ENCODE measurements at places on chromosomes 1 and 21.

DNA sequence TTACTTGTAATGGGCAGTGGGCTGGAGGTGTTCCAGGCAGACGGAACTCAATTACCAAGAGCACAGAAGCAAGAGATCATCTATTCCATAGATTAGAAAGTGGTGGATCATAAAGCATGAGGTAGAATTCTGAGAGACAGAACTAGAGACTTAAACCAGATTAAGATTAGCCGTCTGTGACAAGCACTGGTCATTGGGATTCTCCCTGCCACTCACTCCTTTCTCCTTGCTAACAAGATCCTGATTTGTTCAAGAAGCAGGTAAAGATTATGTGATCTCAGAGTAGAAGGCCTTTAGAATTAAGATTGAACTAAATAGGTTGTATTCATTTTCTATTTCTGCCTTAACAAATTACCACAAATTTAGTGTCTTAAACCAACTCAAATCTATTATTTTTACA is 1.5 kb upstream of the HSPA13 start:
- no peak for DNase-seq

DNA sequence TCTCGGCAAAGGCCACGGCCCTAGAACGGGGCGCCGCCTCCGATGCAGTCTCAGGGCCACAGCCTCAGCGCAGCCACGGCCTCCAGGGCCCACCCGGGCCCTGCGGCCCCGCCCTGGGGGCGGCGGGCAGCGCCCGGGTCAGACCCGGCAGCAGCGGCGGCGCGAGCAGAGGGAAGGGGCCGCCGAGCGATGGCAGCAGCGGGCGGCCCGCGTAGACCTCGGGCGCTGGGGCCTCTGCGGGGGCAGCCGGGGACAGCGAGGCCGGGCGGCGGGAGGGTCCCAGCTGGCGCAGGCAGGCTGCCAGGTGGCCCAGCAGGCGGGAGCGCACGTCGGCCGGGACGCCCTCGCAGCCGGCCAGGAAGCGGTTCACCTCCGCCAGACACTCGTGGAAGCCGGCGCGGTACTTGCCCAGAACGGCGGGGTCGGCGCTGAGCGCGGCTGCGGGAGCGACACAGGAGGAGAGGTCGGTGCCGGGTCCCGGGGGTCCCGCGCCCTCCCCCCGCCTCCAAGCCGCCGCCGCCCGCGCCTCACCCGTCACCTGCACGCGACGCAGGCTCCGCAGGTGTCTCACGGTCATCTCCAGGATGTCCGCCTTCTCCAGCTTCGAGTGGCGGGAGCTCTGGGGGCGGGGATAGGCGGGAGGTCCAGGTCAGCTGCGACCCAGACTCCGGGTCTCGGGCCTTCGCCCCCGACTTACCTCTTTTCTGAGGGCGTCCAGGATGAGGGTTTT is 737 bp downstream of the HES4 start:
- DNase-seq = no peak

- DNase-seq = no peak
Observed at GRCh38 chr1:21775985-21776562, 6.9 kb downstream of the USP48 start.

- no peak for DNase-seq
Observed at GRCh38 chr1:116115476-116116439, 4.6 kb downstream of the MAB21L3 start.

DNA sequence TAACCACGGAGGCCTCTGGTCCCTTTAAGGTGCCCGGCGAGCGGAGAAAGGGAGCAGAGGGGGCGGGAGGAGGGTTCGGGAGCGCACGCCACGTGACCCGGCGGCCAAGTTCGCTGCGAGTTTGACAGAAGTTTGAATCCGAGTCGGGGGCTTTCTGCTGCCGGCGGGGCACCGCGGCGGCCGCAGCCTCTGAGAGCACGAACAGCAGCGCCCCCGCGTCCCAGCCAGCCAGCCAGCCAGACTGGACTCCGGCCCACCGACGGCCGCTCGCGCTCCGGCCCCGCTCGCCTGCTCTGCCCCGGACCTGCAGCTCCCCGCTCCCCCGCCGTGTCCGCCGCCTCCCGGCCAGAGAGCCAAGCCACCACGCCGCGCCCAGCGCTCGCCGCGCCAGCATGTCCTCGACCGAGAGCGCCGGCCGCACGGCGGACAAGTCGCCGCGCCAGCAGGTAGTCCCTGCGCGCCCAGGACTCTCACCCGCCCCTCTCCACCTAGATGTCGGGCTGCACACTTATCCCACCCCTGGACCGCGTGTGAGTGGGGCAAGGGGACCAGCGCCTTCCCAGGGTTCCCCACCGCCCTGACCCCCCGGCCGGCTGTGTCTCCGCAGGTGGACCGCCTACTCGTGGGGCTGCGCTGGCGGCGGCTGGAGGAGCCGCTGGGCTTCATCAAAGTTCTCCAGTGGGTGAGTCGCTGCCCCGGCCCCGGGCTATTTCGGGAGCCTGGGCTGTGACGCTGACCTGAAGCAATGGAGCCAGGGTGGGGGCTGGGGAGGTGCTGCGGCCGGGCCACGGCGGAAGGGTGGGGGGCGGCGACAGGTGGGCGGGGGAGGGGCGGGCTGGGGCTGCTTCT is at the start of gene SYPL2:
SYPL2 (plus strand) TSS at position 95 of the 849 bp plus-strand sequence; CDS start at position 393, 298 bp downstream.
- DNase-seq = no peak

GRCh38 chr1:21866707-21867043 is 54.6 kb downstream of the LDLRAD2 start:
- DNase-seq = no peak

GRCh38 chr1:5613900-5614299 is 378.3 kb downstream of the NPHP4 start:
- no peak for DNase-seq

GRCh38 chr1:63269571-63269970 is 52.8 kb upstream of the FOXD3 start:
- no peak for DNase-seq
